ENCODE measurements at places on chromosomes 5 and 9. TPM values are rescaled to one million over a fixed set of nuclear protein-coding genes. Genes with fewer than 3 reads are reported as not detected.

- no peak for DNase-seq
These were observed 220.7 kb downstream of the SPOCK1 start for GRCh38 chr5:137278476-137278875.

- no peak for DNase-seq
These were observed 141.3 kb upstream of the ZNF618 start for GRCh38 chr9:113734826-113735225.

DNA sequence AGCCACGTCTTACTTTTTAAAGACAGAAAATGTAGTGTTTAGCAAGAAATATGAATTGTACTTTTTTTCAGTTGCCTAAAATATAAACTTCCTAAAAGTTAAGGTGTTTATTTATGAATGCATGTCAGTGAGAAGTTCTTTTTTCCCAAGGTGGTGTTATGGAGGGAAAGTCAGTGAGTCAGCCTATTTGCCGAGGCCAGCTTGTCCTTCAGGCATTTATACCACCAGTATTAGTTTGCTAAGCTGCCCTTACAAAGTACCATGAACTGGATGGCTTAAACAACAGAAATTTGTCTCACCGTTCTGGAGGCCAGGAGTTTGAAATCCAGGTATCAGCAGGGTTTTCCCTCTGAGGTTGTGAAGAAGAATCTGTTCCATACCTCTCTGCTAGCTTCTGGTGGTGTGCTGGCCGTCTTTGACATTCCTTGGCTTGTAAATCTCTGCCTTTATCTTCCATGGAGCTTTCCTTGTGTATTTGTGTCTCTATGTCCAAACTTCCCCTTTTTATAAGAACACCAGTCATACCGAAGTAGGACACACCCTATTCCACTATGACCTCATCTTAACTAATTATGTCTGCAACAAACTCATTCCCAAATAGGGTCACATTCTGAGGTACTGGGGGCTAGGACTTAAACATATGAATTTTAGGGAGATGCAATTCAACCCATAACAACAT is 38.4 kb downstream of the PRKACG start:
- no peak for DNase-seq

DNA sequence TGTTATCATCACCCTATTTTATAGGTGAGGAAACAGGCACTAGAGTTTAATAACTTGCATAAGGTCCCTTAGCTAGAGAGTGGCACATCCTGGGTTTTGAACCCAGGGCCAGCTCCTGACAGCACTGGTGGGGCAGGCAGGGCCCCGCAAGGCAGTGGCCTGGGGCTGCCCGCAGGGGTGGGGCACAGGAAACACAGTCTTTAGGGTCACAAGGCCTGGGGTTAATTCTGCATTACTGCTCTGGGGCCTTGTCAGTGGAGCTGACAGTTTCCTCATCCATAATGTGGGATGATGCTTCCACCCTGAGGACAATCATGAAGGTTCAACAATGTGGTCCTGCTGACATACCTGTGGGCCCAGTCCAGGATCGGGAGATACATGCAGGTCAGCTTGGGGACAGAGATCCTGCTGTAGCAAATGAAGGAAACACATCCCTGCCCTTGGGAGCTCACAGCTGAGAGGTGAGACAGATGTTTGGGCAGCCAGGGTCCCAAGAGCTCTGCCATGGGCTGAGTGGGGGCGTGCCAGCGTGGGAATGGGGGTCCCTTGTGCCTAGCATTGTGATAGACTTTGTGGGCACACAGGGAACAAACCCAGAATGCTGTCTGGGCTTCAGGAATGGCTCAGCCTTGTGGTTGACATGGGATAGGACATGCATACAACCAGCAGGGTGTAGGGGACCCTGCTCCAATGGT is 14.7 kb downstream of the FGF18 start:
- DNase-seq, result peak; percentile 56

The SLC36A2 gene
- not detected for total RNA-seq

DNA sequence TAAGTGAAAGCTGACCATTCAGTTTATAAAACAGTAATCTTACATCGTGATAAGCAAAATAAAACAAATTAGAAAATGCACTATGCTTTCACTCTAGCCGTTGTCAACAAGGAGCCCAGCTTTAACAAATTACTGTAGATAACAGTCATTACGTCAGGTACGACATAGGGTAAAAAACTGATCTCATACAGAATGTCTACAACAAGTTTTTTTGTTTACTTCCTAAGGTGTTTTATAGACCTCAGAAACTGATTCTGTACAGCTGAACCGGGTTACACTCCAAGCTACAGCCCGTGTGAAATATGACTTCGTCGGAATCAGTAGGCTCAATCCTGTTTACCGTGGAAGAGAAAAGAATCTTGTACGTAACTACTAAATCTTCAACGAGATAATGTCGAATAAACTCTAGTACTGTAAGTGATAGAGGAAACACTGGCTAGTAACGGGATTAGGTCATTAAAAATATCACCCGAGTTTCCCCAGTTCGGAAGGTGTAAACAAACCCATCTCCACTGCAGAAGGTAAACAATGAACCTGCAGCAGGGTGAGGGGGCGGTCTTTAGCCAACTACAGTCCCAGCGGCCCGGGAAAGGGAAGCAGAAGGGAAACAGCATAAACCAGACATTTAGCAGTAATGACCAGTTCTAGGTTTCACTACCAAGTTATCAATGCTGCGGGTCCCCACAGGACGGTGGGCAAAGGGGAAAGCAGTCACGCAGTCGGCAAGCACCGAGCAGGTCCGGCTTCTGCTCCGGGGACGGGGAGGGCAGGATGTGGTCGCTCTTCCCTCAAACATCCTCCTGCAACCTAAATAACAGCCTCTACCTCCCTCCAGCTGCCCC is 1.1 kb downstream of the RICTOR start:
- DNase-seq, result peak; percentile 81

The TTC33 gene
- 18.2 TPM for total RNA-seq

The FOXD4L4 gene
- not detected for total RNA-seq

The PCDHGA11 gene
- 4.6 TPM for total RNA-seq

DNA sequence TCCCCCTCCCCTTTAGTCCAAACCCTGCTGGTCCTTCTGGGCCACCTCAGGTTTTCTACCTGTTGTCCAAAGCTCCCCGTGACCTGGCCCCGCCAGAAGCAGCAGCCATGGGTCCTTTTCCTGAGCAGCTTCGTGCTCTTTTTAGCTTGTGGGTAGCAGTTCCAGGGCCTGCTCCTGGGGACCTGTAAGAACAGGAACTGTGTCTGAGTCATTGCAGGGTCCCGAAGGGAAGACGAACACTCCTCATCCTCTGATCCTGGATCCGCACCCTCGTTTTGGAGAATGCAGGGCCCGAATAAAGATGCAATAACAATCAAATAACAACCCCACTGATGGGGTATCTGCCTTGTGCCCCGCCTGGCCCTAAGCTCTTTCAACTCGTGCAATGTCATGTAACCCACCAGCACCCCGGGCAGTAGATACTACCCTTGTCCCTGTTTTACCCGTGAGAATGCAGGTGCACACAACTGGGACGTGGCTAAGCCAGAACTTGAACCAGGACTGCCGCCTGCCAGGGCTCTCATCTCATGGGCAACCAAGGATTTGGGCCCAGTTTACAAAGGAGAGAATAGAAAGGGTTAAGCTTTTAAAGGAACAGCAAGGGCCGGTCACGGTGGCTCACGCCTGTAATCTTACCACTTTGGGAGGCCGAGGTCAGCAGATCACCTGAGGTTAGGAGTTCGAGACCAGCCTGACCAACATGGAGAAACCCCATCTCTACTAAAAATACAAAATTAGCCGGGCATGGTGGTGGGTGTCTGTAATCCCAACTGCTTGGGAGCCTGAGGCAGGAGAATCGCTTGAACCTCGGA is 33.2 kb downstream of the NEK6 start:
- no peak for DNase-seq

The PLPP7 gene
- total RNA-seq, result 8.9 TPM

- no peak for DNase-seq
These were observed 174.0 kb upstream of the NREP start for GRCh38 chr5:111930905-111931461.

- DNase-seq, result peak; percentile 55
These were observed 38.2 kb upstream of the CEP72 start for GRCh38 chr5:573976-574375.

The CCDC187 gene
- total RNA-seq, result not detected

The LVRN gene
- total RNA-seq, result 3.7 TPM

GRCh38 chr5:170262061-170263045 is 29.6 kb downstream of the C5orf58 start:
- no peak for DNase-seq

The LECT2 gene
- total RNA-seq, result not detected

The CCL27 gene
- not detected for total RNA-seq
